Cerebellar nuclear complex (tissue), 1 donor: ENCODE measurements at places on chromosomes 11 and 22.

DNA sequence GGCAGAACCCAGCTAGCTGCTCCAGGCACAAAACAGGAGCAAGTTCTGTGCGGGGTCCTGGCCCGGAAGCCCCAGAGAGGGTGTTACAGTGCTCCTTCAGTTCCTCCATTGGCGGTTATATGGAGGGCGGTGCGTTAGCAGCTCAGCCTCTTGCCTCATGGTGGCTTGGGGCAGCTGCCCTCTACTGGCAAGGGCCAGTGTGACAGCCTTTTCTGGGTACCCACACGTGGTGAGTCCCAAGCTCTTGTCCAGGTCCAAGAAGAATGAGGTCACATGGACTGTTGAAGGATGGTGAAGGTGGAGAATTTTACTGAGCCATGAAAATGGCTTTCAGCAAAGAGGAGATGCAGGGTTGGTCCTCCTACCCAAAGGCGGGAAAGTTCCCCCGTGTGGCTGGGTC lies 100.5 kb downstream of the WT1 start:
- DNase-seq, result no peak

GRCh38 chr11:64751136-64751535 lies 7.2 kb upstream of the RASGRP2 start:
- no peak for DNase-seq

- no peak for DNase-seq
Measured at GRCh38 chr22:20267441-20268278, 458 bp downstream of the RTN4R start.

DNA sequence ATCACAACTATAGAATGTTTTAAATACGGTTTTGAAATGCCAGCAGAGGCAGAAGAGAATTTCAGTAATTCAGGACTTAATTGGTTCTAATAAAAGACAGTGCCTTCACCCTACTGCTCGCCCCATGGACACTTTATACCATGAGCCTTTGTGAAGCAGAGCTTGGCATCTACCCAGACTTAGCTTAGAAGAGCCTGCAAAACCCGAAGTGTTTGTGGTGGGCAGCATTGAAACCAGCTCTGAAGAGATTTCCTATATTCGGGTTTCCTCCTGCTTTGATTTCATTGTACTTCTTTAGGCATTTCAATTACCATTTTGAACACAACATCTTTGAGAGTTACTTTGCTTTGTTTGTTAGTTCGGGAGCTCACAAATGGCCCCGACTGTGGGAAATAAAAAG lies 185.1 kb upstream of the MTNR1B start:
- no peak for DNase-seq

- DNase-seq, result no peak
Measured at GRCh38 chr22:49289822-49290679, 537.6 kb downstream of the BRD1 start.

GRCh38 chr11:20489948-20490347 lies 102.4 kb downstream of the PRMT3 start:
- DNase-seq, result no peak

- no peak for DNase-seq
Measured at GRCh38 chr11:64239662-64240434, 1.0 kb upstream of the FKBP2 start.

DNA sequence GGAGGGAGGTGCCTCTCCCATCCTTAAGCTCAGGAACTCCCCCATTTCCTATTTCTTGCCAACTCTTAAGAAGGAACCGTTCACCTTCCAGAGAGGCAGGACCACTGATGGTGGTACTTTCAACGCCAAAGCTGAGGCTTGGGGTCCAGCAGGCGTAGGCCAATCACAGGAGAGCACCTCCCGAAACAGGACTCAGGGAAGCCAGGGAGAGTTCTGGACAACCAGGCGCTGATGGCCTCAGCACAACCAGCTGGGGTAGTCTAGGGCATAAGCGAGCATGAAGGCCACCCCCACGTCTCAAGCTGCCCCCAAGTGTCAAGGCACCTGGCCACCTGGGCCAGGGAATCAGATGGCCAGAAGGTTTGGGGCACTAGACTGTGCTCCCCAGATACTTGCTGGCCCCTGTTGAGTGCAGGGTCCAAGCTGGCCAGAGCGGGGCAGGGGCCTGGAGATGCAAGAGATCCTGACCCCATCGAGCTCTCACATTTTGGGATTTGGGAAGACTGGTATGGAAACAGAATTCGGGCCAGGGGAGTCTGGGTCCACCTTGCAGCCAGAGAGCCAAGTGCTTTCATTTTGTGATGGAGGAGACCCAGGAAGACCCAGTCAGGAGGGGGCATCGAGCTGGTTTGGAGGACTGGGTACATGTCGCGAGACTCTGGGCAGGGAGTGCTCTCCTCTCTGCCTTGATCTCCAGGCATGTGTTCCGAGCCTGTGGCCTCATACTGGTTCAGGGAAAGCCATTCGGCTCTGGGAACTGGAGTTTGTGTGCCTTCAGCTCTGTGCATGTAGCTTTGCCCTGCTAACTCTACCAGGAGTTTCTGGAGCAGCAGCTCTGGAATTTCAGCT lies 926 bp downstream of the CD6 start:
- DNase-seq, result no peak

DNA sequence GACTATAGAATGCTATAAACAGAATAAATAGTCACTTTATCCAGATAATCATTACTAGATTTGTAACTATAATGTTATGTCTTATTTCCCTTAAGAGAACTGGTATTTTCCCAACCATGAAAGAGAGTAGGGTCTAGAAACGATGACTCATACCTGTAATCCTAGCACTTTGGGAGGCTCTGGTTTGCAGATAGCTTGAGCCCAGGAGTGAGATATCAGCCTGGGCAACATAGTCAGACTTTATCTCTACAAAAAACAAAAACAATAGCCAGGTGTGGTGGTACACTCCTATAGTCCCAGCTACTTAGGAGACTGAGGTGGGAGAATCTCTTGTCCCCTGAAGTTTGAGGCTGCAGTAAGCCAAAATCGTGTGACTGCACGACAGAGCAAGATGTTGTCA lies 30.9 kb downstream of the OR52A5 start:
- DNase-seq, result no peak

GRCh38 chr22:27628341-27628740 lies 173.2 kb downstream of the MN1 start:
- DNase-seq, result no peak

- DNase-seq, result no peak
Measured at GRCh38 chr22:36879775-36880174, 19.0 kb downstream of the NCF4 start.

- DNase-seq, result no peak
Measured at GRCh38 chr22:38953577-38954413, 3.6 kb upstream of the APOBEC3A start.

- DNase-seq, result no peak
Measured at GRCh38 chr11:61347916-61348461, 13.7 kb downstream of the CYB561A3 start.

DNA sequence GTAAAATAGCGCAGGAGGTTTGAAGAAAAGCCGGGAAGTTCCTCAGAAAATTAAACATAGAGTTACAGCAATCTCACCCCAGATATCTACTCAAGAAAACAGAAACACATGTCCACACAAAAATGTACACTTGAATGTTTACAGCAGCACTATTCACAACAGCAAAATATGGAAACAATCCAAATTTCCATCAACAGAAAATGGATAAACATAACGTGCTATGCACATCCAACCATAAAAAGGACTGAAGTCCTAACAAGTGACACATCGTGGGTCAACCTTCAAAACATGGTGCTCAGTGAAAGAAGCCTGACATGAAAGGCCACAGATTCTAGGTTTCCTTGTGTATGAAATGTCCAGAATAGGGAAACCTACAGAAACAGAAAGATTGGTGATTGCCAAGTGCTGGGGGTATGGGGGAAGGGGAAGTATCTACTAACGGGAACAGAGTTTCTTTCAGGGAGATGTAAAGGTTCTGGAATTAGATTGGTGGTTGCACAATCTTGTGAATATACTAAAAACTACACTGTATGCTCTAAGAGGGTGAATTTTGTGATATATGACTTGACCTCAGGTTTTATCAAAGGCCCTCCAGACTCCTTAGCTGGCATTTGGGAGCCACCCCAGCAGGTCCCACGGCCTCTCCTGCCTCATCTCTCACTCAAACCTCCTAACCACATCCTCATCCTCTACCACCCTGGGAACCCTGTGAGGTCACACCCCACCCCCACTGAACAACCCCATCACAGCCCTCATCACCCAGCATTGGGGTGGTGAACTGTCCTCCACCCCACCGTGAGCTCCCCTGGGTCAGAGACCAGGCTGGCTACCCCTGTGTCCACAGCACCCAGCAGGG lies 69.2 kb upstream of the PRR5 start:
- no peak for DNase-seq
